ENCODE measurements at places on chromosomes 2 and 18.

DNA sequence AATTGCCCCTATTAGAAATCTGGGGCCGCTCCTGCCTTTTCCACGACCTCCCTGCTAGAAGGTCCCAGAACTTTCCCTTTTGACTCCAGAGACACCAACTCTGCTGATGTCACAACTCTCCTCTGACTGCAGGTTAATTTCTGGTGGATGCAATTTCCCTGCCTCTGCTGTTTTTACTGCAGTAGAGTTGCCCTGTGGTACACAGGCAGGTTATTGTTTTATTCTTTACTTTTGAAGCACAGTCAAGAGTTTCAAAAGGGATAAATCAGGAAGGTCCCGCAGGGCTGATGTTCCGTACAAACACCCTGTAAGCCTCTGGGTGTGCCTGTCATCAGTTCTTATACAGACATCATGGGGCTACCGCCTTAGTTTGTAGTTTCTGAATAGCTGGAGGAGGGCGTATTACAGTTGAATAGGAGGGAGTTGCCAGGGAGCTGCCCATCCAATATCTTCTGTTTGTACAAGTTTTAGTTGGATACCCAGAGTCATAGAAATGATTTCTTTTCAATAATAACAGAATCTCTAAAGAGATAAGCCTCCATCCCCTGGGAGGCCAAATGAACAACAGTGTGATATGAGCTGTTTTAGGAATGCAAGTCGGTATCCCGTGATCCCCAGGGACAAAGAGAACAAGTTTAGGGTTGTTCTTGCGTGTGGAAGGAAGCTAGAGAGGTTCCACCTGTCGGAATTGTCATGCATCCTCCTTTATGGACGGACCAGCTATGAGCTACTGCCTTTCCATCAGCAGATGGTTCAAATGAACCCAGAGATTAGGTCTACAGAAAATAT, 108.4 kb upstream of the COPS8 start:
- DNase-seq, result no peak

DNA sequence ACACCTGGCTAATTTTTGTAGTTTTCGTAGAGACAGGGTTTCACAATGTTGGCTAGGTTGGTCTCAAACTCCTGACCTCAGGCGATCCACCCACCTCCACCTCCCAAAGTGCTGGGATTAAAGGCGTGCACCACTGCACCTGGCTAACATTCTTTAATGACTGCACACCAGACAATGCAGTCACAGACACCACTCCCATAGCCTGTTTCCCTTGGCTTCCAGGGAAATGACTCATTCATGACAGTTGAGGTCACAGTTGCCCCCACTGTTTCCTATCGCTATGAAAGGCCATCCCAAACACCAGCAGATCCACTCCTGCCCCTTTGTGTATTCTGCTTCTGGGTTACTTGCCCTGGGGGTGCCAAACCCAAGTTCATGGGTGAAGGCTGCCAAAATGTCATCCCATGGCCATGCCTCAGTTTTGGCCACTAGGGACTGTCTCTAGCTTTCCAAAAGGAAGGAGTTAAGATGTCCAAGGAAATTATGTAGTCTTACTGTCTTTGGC, 8.7 kb downstream of the CHMP1B start:
- DNase-seq, result peak; percentile 74

DNA sequence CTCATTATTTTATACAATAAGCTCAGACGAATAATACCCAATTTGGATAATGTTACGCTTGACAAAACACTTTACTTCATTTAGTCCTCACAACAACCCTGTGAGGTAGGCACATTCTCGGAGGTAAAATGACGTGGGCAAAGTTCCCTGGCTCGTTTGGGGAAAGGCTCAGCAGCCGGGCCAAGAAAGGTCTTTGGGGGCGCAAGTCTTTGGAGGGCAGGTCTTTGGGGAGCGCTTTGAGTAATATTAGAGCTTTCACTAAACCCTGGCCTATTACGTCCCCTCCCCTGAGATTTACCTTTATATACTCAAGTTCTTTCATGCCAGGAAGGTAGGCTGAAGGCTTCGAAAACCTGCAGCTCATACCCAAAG, 427 bp downstream of the RBKS start:
- no peak for DNase-seq

GRCh38 chr2:126270587-126270986, 385.4 kb upstream of the GYPC start:
- DNase-seq, result no peak

DNA sequence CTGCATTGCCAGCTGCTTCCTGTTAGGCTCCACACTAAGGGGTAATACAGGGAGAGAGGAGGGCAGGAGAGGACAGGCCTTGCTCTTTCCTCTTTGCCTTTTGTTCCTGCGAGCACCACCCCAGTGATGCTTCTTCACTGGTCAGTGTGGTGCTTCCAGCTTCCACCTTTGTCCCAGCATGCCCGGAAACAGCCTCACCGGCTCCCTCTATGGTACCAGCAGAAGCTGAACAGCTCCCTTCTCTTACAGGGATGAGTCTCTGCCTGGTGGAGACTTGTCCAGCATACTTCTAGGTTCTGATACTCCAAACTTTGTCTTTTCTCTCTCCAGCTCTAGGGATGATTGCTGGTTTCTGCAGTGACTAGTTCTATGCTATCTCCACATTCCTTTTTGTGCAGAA, 413.3 kb downstream of the TSN start:
- no peak for DNase-seq

GRCh38 chr18:51251625-51252024, 54.1 kb upstream of the MEX3C start:
- DNase-seq, result no peak

DNA sequence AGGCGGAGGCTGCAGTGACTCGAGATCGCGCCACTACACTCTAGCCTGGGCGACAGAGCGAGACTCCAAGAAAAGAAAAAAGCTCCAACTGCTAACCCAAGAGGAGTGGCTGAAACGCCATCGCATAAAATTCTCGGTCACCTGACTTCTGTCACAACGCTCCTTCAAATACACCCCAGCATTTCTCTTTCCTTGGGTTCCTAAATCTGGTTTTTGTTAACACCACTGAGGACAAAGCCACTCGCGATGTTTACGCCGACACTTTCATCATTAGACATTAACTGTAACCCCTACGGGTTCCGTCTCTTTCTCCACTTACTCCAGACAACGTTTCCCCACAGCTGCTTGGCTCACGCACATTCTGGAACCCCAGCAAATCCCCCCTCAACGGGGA, 679 bp downstream of the CLK1 start:
- DNase-seq, result no peak

GRCh38 chr2:96617012-96617411, 21.1 kb downstream of the KANSL3 start:
- no peak for DNase-seq

DNA sequence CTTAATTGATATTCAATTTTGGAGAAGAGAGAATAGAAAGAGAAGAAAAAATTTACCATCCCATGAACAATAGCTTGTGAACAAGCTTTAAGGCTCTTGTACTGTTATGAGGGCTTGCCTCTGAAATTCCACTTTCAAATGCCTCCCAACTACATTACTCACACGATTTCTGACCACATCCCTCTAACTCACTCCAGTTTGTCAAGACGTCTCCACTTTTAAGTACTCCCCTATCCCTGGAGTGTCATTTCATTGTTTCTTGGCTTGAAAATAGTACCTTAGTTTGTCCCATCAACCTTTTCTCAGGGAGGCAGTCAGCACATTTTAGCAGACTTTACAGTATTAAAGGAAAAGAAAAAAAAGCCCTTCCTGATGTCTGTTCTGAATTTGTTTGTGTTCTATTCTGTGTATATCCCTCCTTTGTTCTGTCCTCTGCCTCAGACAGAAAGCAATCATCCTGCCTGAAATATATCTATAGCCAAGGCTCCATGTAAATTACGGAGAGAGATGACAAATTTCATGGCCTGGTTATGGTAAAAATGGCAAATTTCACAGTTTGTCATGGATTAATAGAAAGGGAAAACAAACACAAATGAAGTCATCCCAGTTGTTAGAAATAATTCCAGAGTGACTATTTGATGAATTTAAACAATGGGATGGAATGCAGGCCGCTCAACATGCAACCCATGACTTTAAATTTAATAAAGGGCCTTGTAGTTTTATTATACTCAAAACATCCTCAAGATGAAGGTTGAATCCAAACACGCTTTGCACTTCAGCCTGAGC, 228.8 kb downstream of the ETAA1 start:
- DNase-seq, result no peak

GRCh38 chr18:79851950-79852349, 54.2 kb downstream of the KCNG2 start:
- no peak for DNase-seq

- no peak for DNase-seq
Measured at GRCh38 chr2:236867441-236868260, 218.0 kb upstream of the COPS8 start.

DNA sequence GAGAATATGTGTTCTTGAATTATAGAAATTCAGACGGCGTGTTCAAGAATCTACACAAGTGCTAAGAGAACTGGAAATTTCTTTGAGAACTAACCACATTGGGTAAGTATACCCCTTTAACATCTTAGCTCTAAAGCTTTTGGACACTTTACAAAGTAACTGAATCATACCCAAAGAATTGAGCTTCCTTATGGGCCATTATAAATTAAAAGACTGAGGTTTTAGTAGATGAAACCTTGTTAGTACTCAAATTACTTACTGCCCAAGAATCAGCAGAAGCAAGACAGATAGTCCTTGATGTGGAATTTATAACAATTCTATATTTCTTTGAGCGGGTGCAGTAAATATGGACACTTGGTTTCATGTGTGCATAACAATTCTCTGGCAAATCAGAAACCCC, 168.3 kb downstream of the PRPF40A start:
- no peak for DNase-seq

DNA sequence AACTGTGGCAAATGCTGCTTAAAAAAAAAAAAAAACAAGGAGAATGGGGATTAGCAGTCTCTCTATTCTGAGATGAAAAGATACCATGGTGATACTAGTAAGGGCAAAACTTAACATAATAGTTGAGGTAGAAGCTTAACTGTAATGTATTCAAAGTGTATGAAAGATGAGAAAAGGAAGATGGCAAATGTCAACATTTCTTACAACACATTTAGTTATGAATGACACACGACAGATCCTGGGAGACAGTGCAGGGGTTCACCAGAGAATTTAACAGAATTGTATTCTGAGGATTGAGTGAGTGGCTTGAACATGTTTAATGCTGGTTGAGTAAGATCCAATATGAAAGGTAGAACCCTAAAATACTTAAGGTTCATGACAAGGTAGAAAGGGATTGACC, 52.7 kb downstream of the CUL3 start:
- no peak for DNase-seq

DNA sequence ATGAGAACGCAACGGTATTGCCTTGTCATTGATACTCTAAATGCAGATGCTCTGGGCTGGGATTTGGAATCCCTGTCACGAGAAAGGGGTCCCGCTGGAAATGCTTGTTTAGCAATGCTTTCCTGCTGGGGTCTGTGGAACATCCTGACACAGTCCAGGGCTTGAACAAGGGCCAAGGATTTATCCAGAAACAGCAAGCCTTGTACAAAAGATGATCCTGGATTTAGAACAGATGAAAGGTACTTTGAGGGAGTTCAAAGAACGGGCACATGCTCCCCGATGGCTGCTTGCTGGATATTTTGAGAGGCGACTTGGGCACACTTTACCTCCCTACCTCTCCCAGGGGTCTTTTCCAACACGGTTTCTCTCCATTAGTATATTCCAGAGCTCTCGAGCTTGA, 108.1 kb upstream of the CELF4 start:
- DNase-seq, result no peak

GRCh38 chr2:236167297-236168109, 683 bp downstream of the GBX2 start:
- DNase-seq, result no peak

DNA sequence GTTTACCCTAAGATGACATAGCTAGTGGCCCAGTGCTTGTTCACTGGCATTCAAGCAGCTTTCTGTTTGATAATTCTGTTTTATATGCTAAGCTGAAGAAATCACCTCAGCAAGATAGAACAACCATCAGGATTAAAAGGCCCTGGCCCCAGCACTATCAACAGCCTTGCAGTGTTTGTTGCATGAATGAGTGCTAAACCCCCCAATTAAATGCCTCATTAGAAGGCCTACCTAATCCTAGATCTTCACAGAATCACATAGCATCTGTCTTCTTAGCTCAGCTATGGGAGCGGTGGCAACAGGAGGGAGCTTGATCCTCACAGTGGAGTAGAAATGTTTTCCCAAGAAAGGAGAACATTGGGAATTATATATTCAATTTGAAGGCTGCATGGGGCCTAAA, 194.1 kb upstream of the HNMT start:
- no peak for DNase-seq

GRCh38 chr2:175631245-175631623, 370.8 kb downstream of the LNPK start:
- DNase-seq, result no peak

- DNase-seq, result no peak
Measured at GRCh38 chr2:60485055-60485454, 68.4 kb downstream of the BCL11A start.

GRCh38 chr2:230872968-230873660, 8.4 kb downstream of the ITM2C start:
- DNase-seq, result no peak

GRCh38 chr18:72822202-72822601, 45.6 kb downstream of the NETO1 start:
- no peak for DNase-seq

DNA sequence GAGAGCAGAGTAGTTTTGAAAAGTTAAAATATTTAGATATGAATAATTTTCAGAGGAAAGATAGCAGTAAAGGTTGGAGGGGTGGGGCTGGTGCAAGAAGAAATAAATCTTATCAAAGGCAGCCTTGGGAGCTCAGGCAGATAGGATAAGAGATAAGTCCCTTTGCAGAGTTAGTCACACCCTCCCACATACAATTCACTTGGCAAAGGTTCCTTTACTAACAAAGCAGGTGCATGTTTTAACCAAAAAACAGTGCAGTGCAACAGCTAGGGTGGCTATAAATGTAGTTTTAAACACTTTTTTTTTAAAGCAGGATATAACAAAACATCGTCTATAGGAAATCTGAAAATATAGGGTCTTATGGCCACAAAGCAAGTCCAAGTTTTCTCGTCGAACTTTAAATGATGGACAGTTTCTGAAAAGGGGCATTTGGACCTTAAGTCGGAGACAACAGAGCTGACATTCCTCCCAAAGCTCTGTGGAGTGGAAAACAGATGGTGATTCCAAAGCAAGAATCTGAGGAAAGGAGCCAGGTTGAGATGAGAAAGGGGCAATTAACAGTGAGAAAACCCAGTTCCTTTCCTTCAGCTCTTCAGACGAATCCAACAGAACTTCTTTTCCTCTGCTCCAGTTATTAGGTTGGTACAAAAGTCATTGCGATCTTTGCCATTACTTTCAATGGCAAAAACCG, 53.0 kb downstream of the EPHA4 start:
- DNase-seq, result no peak

DNA sequence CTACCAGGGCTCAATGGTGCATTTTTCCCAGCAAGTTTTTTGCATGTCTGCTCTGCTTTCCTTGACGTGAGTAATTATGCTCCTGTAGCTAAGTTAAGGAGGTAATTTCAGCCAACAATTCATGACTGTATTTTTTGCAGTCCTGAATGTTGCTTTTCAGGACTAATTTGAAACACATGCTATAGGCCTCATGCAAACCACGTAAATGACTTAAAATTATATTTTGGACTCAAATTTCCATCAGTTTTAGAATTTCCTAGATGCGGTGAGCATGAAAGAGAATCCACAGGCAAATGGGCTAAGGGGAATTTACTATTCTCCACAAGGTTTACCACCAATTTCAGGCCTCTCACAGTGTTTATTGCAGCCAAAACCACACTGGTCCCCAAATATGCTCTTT, 589.9 kb upstream of the LRRTM1 start:
- DNase-seq, result no peak
